Activated naive CD4-positive, alpha-beta T cell treated with anti-CD3 and anti-CD28 coated beads for 36 hours (primary cell): ENCODE measurements at places on chromosomes 6 and 20. TPM values are rescaled to one million over a fixed set of nuclear protein-coding genes. Genes with fewer than 3 reads are reported as not detected.
A peak's percentile ranks its signal among the peaks of the same experiment; 100 is the strongest.

DNA sequence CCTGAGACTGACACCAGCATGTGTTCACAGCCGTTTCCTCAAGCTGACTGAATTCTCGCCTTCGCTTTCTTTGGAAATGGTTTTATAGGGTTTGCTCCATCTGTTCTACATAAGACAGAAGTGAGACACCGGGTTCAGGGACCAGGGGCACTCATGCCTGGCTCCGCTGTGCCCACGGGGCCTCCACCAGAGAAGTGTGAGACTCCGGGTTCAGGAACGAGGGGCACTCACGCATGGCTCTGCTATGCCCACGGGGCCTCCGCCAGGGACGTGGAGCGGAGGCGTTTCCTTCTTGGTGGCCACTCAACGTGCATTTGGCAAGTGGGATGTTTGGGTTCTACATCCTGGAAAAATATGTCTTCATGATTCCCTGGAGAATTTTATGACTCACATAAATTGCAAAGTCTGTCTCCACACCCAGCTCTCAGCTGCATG lies 106.6 kb downstream of the RNASET2 start:
- DNase-seq, result no peak

Gene VGLL2
- not detected for total RNA-seq

DNA sequence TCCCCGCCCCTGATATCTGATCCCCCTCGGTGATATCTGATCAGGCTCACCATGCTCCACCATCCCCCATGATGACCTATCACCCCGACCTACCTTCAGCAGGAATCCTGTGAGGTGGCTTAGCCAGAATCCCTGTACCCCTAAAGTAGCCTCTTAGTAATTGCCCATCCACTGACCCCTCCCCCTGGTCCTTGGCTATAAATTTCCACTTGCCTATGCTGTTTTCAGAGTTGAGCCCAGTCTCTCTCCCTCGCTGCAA lies 177.5 kb upstream of the GGTLC1 start:
- no peak for DNase-seq

DNA sequence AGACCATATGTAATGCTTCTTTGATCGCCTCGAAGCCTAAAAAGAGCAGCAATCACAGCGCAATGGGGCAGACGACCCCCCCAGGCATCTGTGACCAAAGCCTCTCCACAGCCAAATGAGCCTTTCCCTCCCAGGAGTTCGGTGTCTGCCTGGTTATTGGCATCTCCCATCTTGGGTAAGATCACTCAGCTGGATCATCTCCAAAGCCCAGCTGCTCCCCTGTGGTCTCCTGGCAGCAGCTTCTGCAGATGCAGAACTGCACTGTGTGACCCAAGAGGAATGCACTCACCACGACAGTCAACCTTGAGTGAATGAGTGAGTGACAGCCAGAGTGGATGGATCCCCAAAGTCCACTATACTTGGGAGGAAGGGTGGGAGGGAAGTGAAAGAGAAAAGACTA lies 44.8 kb upstream of the IYD start:
- DNase-seq, result no peak

GRCh38 chr20:9071976-9072726 lies 3.3 kb downstream of the PLCB4 start:
- DNase-seq, result no peak

GRCh38 chr6:152351110-152351509 lies 286.1 kb downstream of the SYNE1 start:
- no peak for DNase-seq

GRCh38 chr6:92945799-92946198 lies 473.6 kb downstream of the EPHA7 start:
- DNase-seq, result no peak

DNA sequence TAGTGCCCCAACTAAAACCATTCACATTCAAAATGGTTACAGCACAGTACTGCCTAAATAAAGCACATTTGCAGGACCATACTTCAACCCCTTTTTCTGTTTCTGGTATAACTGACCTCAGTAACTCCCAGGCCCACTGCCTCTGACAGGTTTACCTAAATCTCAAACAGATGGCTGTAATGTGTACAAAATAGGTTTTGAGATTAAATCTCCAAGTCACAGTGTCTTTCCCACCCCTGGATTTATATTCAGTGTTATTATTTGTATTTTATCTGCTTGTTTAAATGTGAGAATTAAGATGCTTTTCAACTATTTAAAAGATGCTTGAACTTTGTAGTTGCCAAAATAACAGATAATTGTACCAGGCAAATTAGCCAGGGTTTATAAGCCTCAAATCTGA lies 4.7 kb upstream of the KIF6 start:
- no peak for DNase-seq

Gene PROKR2
- not detected for total RNA-seq

DNA sequence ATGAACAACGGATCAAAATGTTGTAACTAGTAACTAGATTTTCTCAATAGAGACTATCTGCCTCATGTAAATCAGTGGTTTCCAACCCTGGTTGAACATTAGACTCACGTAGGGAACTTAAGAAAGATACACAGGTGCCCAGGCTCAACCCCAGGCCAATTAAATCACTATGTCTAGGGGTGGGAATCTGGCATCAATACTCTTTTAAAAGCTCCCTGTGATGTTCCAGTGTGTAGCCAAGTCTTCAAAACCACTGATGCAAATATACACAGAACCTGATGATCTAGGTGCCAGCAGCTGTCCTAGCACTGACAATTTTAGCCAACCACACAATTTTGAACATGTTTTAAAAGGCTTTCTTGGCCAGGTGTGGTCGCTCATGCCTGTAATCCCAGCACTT lies 128.7 kb downstream of the TBC1D32 start:
- DNase-seq, result no peak

Gene PACSIN1
- 0.07 TPM for total RNA-seq

DNA sequence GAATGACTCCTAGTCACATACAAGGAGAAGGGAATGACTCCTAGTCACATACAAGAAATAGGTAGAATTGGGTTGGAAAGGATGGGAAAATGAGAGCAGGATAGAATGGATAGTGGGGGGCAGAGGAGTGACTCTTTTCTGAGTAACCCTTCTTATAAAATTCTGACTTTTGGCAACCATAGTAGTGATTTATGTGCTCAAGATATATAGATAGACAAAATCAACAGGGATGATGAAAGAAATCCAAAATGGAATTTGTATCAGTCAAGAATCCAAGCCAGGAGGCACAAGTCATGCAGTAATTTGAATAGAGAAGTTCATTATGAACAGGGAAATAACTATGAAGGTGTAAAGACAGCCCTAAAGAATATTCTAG lies 41.7 kb downstream of the ADAT2 start:
- no peak for DNase-seq

Gene LRP11
- total RNA-seq, result 4.6 TPM

Gene TRMT6
- 11.8 TPM for total RNA-seq

Gene RAET1L
- not detected for total RNA-seq

GRCh38 chr20:17611290-17611539 lies 41.3 kb downstream of the DSTN start:
- DNase-seq, result peak; percentile 44

- no peak for DNase-seq
Measured at GRCh38 chr20:8874437-8874836, 194.4 kb upstream of the PLCB4 start.

Gene SLC25A27
- 2.0 TPM for total RNA-seq

DNA sequence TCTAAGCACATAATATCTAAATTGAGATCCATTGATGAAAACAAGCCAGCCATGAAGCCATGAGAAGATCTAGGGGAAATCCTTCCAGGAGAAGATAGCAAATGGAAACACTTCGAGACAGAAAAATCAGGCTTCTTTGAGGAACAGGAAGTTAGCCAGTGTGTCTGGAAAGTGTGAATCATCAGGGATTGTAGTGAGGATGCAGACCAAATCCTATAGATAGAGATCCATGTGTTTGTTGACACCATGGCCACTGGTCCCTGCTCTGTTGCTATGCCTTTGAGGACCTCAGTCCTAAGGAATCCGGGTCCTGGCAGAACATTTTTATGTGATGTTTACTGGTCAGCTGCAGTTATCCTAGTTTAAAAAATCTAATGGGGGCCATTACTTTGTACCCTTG lies 6.6 kb upstream of the ELOVL2 start:
- no peak for DNase-seq

- no peak for DNase-seq
Measured at GRCh38 chr20:58565461-58566175, 50.4 kb upstream of the APCDD1L start.
